Calu3 (cell line): ENCODE measurements at places on chromosomes 11 and 22. TPM values are rescaled to one million over a fixed set of nuclear protein-coding genes. Genes with fewer than 3 reads are reported as not detected.

Gene KRTAP5-8
- not detected in 2 replicates for total RNA-seq

- no peak overlapping the region for H3K4me3 ChIP-seq
- H3K36me3 ChIP-seq, result no peaks in the 10 kb centered on the region
- H3K4me1 ChIP-seq, result peaks cover 9% of the 10 kb centered on the region
- DNase-seq, result no peak
Observed at GRCh38 chr11:12981676-12982522, 27.2 kb upstream of the RASSF10 start.

GRCh38 chr22:44336962-44337677 is 24.4 kb upstream of the SHISAL1 start:
- no peaks in the 10 kb centered on the region for H3K36me3 ChIP-seq
- no peak overlapping the region for H3K4me3 ChIP-seq
- H3K27me3 ChIP-seq, result peaks cover 8% of the 10 kb centered on the region
- H3K27ac ChIP-seq, result no peak overlapping the region

- no peak overlapping the region for H3K27ac ChIP-seq
- peaks cover 18% of the 10 kb centered on the region for H3K36me3 ChIP-seq
- H3K4me3 ChIP-seq, result no peak overlapping the region
- H3K27me3 ChIP-seq, result no peaks in the 10 kb centered on the region
Observed at GRCh38 chr11:68349461-68350249, 37.3 kb downstream of the LRP5 start.

- DNase-seq, result peak; percentile 51
- H3K4me1 ChIP-seq, result peaks cover 43% of the 10 kb centered on the region
- peaks cover 17% of the 10 kb centered on the region for H3K27me3 ChIP-seq
- H3K27ac ChIP-seq, result peak overlapping the region; percentile 56
- peaks cover 12% of the 10 kb centered on the region for H3K36me3 ChIP-seq
Observed at GRCh38 chr11:17542249-17542648, 2.0 kb downstream of the USH1C start.
